ENCODE measurements at places on chromosomes 13 and 19.

DNA sequence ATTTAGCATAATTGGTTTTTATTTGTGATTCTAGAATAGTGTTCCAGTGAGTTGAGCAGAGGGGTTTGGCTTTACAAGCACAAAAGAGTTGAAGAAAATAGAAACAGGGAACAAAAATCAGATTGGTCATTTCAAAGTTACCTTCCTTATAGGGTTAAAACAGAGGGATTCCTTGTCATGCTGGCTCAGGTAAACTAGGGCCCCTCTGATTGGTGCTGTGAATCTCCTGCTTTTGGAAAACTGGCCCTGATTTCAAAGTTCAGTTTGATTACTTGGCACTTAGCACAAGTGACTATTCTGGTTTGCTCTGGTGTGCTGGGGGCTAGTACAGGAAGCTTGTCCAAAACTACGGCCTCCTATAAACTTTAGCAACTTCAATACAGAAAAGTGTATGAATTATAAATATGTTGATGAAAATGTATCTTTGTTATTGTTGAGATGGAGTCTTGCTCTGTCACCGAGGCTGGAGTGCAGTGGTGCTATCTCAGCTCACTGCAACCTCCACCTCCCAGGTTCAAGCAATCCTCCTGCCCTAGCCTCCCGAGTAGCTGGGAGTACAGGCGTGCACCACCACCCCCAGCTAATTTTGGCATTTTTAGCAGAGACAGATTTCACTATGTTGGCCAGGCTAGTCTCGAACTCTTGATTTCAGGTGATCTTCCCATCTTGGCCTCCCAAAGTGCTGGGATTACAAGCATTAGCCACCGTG, 1.9 kb upstream of the MRPS31 start:
- no peak for DNase-seq

DNA sequence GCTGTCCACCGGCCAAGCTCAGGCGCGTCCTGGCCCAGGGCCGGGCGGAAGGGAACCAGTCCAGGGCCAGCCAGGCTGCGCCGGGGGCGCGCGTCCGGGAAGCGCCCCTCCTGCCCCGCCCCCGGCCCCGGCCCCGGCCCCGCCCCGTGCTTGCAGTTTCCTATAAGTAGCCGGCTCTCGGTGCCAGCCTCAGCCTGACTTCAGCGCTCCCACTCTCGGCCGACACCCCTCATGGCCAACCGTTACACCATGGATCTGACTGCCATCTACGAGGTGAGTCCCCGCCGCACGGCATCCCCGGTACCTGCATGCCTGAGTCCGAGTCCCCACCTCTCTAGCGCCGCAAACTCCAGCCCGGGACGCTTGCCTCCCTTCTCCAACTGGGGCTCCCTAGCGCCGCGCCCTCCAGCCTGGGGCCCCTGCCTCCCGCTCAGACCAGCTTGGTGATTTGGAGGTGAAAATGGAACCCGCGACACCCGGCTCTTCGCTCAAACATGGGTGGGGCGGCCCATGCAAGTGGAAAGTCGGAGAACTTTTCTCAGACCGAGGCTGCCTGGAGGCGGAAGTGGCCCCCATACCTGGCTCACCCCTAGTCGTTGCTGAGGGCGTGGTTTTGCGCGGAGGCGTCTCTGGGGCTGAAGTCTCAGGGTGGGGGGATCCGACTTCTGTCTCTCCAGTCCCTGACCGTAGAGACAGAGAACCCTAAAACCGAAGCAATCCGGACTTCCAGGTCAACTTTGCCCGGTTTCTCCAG, at the start of gene ZFP36:
ZFP36 (plus strand) TSS at position 192 of the 754 bp plus-strand sequence; CDS start at position 250, 58 bp downstream.
- peak; percentile 98 for DNase-seq

GRCh38 chr13:26473571-26474230, 83.8 kb upstream of the WASF3 start:
- DNase-seq: no peak

DNA sequence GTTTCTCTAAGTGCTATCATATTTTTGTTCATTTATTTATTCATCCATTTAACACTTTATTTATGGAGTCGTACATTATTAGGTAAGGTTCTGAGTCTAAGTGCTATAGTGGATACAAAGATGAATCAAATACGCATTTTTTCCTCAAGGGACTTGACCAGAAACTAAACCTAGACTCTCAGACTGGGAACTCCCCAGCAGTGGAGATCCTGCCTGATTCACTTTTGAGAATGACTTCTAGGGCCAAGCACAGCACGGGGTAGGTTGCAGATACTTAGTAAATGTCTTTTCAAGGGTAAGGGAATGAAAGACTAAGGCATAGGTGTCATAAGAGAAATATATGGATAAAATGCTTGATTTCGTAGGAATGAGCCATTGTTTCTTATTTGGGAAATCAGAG, 7.2 kb downstream of the DNAJC15 start:
- DNase-seq: no peak

- no peak for DNase-seq
Observed at GRCh38 chr13:90591260-90591926, 756.1 kb upstream of the MIR17HG start.

DNA sequence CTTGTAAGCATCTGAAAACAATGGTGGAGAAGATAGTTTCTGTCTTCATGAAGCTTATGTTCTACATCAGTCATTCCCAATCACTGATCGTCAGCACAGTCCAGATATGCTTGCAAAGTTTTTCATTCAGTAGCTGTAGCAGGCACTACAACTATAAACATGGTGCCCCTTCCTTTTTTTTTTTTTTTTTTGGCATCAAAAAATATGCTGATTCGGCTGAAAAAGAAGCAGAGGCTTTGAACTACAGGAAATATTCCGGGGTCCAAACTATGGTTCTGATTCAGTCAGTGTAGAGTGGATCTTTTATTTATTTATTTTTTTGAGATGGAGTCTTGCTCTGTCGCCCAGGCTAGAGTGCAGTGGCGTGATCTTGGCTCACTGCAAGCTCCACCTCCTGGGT, 414.4 kb downstream of the OLFM4 start:
- DNase-seq: no peak

DNA sequence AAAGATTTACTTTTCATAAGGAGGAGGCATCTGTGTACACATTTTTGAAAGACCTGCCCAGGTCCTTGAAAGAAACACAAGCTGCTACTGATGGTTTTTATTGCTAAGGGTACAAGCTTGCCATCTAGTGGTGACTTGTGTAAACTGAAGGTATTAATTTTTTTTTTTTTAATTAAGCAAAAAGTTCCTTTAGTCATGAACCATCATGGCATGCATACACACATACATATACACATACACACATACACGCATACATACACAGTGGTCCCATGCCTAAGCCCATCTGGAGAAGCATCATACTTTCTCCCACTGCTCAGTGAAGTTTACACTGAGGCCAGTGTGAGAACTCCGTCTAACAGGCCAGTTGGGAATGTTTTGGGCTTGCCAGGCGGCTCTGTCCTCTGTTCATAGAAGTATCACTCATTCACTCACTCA, 312.5 kb downstream of the DCLK1 start:
- no peak for DNase-seq
